Stimulated activated CD8-positive, alpha-beta memory T cell treated with anti-CD3 and anti-CD28 coated beads, Interleukin-15, amount 100 ng/mL, for 1 hour (primary cell): ENCODE measurements at places on chromosomes 5 and 9.

DNA sequence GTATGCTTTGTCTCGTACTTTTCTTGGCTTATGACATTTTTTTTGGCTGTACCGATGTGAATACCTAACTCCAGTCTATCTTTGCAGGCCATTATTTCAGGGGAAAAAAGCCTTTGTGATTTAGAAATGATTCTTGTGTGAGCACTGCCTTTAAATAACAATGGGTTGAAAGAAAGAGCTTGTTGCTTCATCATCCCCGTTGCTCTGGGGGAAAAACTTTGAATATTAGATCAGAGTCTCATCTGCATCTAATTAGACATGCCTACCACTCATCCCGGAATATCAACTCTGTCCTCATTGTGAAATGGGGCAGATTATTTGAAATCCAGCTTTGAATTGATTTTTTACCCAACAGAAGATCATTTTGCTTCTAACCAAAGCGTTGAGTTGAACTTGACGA is 13.5 kb downstream of the CXCL14 start:
- no peak for DNase-seq

GRCh38 chr5:149598966-149599365 is 17.7 kb downstream of the ARHGEF37 start:
- DNase-seq = no peak

DNA sequence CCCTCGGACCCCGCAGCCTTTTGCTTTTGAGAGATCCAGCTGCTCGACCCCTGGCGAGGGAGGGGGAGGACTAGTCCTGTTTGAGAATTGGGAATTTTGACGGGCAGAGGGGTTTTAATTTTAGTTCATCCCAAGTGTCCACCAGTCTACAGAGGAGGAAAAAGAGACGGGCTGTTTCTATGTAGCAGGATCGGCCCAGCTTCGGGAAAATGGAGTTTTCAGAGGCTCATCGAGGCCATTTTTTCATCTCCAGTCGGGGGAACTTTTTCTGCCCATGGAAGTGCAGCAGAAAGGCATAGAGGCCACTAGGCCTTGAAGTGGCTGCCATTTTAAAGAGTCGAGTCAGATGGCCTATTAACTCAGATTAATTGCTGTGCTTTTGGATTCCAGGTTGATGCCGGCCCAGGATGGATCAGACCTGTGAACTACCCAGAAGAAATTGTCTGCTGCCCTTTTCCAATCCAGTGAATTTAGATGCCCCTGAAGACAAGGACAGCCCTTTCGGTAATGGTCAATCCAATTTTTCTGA is 1.2 kb downstream of the NSD1 start:
- no peak for DNase-seq

DNA sequence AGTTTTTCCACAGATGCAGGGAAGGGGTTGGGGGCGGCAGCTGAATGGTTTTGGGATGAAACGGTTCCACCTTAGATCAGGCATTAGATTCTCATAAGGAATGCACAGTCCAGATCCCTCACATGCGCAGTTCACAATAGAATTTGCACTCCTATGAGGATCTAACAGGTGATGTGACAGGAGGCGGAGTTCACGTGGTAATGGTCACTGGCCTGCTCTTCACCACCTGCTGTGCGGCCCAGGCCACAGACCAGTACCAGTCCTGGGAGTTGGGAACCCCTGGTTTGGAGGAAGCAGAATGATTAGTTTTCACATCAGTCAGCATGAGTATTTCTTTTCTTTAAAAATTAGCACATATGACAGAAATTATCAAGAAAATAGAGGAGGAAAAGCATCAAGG is 26.3 kb downstream of the ANP32B start:
- no peak for DNase-seq

GRCh38 chr9:28378231-28378630 is 805.0 kb upstream of the C9orf72 start:
- DNase-seq = no peak

DNA sequence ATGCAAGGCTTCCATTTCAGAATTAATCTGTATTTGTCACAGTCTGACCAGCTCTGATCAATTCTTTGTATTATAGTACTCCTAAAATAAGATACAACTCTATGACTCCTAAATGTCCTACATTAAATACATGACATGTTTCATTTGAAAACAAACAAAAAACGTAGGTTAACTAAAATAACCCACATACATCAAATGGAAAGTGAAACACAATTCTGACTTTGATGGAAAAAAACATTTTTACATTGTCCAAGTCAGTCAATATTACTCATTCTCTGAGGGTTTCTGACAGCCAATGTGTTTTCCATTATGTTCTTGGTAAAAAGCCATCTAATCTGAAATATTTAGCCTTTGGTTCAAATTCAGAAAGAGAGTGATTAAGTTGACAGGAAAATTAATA is 8.7 kb downstream of the HMGCS1 start:
- DNase-seq = no peak

DNA sequence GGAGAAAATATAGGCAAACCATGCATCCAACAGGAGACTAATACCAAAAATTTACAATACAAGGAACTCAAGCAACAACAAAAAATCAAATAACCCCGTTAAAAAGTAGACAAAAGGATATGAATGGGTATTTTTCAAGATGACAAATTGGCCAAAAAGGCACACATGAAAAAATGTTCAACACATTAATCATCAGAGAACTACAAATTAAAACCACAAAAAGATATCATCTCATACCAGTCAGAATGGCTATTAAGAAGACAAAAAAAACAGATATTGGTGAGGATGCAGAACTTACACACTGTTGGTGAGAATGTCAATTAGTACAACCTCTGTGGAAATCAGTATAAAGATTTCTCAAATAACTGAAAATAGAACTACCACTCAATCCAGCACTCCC is 35.0 kb downstream of the TEX10 start:
- DNase-seq = no peak

GRCh38 chr5:125032286-125032685 is 285.8 kb upstream of the ZNF608 start:
- DNase-seq = no peak

DNA sequence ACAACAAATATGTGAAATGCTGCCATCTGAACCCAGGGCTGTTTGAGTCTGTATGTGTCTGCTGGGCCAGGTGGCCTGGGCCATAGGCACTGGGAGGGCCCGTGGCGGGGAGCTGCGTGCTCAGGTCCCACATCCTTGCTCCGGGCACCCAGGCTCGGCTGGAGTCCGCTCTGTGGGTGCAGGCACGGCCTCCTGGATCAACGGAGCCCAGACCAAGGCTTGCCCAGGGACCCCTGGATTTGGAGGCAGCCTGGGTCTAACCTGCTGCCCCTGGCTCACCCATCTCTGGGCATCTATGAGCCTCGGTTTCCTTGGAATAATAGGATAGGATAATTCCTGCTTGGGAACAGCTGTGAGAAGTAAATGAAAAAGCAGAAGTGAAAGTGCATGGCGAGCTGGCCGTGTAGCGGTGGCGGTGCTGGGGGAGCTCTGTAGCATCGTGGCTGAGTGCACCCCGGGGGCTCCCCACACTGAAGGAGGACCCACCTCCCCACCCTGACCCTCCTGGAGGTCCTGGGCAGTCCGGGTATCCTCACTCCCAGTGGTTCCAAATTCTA is 1.2 kb downstream of the CDHR2 start:
- no peak for DNase-seq

DNA sequence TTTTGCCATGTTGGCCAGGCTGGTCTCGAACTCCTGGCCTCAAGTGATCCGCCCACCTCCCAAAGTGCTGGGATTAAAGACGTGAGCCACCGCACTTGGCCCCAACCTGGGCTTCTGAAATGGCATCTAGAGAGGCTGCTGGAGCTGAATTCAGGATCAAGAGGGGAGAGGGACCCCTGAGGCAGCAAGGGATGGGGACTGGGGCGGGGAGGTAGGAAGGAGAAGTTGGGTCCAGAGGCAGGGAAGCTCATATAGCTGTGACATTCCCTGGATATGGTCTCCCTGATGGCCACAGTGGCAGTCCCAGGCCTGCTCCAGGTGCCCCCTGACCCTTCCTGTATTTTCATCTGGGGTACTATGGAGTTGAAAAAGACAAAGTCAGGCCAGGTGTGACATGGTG is 12.1 kb downstream of the REEP2 start:
- no peak for DNase-seq

DNA sequence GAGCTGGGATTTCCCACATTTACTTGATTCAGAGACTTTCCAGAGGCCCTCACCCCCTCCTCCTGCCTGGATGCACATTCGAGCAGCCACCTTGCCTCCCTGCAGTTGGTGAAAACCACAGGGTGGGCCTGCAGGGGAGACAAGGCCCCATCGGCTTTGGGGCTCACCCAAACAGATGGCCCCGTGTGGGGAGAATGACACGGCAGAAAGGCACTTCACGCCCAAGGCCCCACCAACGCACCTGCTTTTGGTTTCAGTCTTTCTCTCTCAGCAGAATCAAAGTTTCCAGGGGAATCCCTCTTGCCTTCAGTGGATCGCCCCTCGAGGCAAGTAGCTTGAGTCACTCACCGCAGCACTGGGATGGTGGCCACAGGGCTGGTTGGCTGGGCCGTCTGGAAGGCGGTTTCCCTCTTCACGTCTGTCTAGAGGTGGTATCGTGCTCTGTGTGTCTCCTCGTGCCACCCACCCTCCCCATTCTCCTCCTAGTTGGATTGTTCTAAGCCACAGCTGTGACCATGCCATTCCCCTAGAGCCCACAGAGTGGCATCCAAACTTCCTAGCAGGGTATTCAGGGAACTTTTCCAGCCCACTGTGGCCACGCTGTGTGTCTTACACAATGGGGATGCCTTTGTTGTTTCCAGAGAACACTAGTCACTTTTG is 31.8 kb downstream of the SEC61B start:
- DNase-seq = peak; percentile 18

DNA sequence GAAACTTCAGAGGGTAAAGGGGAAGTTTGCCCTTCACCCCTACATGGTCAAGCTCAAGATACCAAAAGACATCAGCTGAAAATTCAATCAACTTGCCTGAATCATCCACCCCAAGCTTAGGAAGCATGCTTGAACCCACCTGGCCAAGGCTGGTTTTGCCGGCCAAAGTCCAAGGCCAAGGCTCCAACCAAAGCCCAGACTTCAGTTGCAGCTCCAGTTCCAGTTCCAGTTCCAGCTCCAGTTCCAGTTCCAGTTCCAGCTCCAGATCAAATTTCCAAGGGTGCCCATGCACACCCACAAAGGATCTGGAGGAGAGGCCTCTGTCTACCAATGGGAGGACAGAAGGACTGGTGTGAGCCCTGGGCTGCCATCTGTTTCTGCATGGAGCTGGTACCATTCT is 4.6 kb upstream of the SERINC5 start:
- DNase-seq = no peak

DNA sequence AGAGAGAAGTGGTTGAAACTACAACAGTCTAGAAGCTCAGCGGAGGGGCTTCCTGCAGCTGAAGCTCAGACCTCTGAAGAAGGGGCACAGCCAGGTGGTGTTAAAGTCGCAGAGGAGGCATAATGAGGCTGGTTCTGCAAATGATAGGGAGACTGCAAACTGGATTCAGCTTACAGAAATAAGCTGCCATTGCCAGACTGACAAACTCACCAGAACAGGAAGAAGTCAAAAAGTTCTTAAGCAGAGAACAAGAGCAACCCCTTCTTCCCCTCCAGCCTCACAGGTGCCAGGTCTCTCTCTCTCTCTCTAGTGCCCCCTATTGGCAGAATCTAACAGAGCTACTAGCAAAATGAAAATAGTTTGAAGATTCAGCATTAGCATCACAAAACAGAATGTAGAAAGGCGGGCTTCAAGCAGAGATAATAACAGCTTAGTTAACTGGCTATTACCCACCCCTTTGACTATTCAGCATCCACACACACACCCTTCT is 76.7 kb downstream of the GRAMD2B start:
- DNase-seq = no peak

- DNase-seq = no peak
Observed at GRCh38 chr9:8600914-8601680, 801.5 kb upstream of the DMAC1 start.

GRCh38 chr5:162503796-162504195 is 436.2 kb downstream of the GABRG2 start:
- no peak for DNase-seq

DNA sequence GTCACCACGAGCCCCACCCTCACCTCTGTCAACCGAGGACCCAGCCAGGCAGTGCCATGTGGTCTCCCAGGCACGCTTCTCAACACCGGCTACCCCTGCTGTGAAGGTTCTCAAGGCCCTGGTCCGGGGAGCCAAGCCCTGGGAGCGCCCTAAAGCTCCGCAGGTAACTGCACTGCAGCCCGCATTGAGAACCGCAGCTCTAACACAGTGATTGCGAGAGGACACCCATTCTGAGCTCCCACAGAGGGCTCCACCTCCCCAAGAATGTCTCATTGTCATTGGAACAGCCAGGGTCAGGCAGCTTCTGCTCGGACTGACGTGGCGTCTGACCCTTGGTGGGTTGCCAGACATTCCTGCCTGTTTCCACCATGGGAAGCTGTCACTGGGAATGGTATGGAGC is 88.3 kb downstream of the ANKRD33B start:
- no peak for DNase-seq

DNA sequence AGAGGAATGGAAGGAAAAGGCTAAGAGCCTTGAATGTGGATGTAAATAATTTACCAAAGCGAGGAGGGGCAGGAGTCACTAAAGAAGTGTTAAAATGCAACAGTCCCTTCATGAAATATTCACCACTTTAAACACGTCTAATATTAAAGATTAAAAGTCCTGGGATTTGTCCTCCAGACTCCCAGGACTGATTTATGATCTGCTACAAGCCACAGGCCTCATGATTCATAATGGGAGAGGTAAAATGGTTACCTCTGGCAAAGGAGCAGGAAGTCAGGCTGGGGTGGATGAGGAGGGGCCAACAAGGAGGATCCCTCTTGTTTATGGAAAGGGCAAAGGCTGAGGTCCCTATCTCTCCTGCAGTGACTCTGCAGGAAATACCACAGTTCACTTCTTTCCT is 292.4 kb downstream of the TRIM32 start:
- DNase-seq = no peak

DNA sequence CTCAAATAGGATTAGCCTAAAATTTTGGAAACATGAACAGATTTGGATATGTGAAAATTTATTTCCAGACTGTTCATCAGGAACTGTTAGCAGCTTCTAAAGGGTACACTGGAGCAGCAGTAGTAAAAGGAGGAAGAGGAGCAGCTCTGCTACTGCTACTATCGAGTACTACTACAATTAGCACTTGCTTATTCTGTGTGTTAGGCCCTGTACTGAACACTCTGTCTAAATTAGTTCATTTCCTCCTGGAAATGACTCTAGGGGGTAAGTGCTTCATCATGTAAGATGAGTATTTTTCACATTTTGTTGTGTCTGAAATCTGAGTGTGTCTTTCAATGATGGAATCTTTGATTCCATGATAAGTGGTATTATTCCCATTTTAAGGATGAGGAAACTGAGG is 9.8 kb downstream of the CD274 start:
- no peak for DNase-seq

DNA sequence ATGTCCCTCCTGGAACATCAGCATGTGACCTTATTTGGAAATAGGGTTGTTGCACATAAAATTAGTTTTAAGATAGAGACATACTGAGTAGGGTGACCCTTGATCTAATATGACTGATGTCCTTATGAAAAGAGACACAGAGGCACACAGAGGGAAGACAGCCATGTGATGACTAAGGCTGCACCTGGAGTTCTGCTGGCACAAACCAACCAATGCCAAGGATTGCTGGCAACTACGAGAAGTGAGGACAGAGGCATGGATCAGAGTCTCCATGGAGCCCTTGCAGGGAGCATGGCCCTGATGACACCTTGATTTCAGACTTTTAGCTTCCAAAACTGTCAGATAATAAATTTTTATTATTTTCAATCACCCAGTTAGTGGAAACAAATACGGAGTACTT is 101.9 kb downstream of the FBXL7 start:
- DNase-seq = no peak

GRCh38 chr5:10987925-10988504 is 227.0 kb upstream of the DAP start:
- DNase-seq = peak; percentile 32

GRCh38 chr9:114494776-114495569 is 10.3 kb downstream of the WHRN start:
- no peak for DNase-seq

- no peak for DNase-seq
Observed at GRCh38 chr9:115327436-115328122, 209.6 kb upstream of the TNC start.
